ENCODE measurements at places on chromosomes 3 and 15. TPM values are rescaled to one million over a fixed set of nuclear protein-coding genes. Genes with fewer than 3 reads are reported as not detected.
A peak's percentile ranks its signal among the peaks of the same experiment; 100 is the strongest.

Gene MAP6D1
- total RNA-seq, result 1.8 TPM

Gene SPINT1
- total RNA-seq, result 682 TPM

Gene UPK1B
- total RNA-seq, result not detected

Gene TOP2B
- 73.7 TPM for total RNA-seq

Gene MST1R
- total RNA-seq, result 23.1 TPM

Gene HYKK
- total RNA-seq, result 29.3 TPM

Gene ZBED2
- not detected for total RNA-seq

Gene HRG
- not detected for total RNA-seq

DNA sequence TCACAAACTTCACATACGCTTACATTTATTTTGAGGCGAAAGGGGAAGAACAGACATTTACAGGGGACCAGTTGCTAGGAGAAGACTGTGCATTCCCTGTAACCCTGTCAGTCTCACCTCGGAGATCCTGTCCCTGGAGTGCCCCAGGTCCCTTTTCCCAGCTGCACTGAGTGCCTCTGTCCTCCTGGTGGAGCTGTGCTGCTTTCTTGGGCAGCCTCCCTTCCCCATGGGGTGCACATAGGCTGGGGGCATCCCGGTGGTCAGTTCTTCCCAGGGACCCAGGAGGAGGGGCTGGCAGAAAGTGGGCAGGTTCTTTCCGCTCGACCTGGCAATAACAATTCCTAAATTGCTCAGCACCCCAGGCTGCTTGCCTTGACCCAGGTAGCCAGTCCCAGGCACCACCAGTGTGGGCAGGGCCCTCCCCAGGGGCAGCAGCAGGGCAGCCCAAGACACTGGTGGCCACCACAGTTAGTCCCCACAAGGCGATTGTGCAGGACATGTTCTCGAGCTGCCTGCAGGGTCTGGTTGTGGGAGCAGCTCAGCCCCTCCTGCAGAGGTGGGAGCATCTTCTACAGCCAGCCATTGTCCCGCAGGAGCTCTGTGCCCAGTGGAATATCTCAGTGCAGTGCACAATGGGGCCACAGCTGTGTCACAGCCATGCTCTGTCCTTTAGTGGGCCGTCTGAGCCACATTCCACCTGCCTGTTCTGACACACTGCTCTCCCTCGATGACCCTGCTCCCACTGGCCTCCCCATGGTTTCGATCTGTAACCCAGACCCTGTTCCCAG, 36.3 kb downstream of the APBA2 start:
- DNase-seq, result no peak
- H3K4me3 ChIP-seq, result no peak overlapping the region
- no peaks in the 10 kb centered on the region for H3K4me1 ChIP-seq
- H3K36me3 ChIP-seq, result no peaks in the 10 kb centered on the region
- no peak overlapping the region for H3K27ac ChIP-seq

DNA sequence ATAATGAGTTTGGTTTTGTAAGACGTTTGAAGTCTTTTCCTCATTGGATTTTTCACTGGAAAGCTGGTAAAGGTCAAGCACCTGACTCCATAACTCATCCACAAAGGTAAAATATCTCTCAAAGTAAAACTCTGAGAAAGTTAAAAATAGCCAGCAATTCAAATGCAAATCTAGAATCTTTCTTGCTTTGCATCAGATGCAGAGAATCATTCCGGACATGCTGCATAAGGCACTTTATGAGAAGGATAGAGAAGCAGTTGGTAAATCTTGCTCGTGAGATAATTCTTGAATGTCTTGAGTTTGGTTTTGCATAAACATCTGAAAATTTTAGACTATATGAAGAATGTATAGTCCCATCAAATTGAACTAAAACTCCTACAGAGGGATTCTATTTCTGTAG, 9.1 kb downstream of the KCNMB2 start:
- DNase-seq, result no peak
- H3K4me3 ChIP-seq, result no peak overlapping the region
- no peaks in the 10 kb centered on the region for H3K4me1 ChIP-seq
- H3K27me3 ChIP-seq, result no peaks in the 10 kb centered on the region
- no peak overlapping the region for H3K27ac ChIP-seq

GRCh38 chr3:22729981-22730380, 473.1 kb upstream of the UBE2E2 start:
- no peaks in the 10 kb centered on the region for H3K27me3 ChIP-seq
- H3K36me3 ChIP-seq, result no peaks in the 10 kb centered on the region
- H3K27ac ChIP-seq, result no peak overlapping the region
- H3K4me3 ChIP-seq, result no peak overlapping the region
- H3K4me1 ChIP-seq, result no peaks in the 10 kb centered on the region

- no peaks in the 10 kb centered on the region for H3K36me3 ChIP-seq
- no peak overlapping the region for H3K4me3 ChIP-seq
- H3K27ac ChIP-seq, result no peak overlapping the region
Measured at GRCh38 chr3:171088964-171089754, 62.6 kb upstream of the SLC2A2 start.

GRCh38 chr3:71466483-71466882, 117.0 kb downstream of the FOXP1 start:
- no peaks in the 10 kb centered on the region for H3K4me1 ChIP-seq
- no peak overlapping the region for H3K4me3 ChIP-seq
- no peak for DNase-seq

- H3K27ac ChIP-seq, result no peak overlapping the region
- DNase-seq, result no peak
- H3K4me1 ChIP-seq, result no peaks in the 10 kb centered on the region
- no peaks in the 10 kb centered on the region for H3K27me3 ChIP-seq
- no peaks in the 10 kb centered on the region for H3K36me3 ChIP-seq
Measured at GRCh38 chr15:36428102-36428845, 151.2 kb upstream of the CDIN1 start.

DNA sequence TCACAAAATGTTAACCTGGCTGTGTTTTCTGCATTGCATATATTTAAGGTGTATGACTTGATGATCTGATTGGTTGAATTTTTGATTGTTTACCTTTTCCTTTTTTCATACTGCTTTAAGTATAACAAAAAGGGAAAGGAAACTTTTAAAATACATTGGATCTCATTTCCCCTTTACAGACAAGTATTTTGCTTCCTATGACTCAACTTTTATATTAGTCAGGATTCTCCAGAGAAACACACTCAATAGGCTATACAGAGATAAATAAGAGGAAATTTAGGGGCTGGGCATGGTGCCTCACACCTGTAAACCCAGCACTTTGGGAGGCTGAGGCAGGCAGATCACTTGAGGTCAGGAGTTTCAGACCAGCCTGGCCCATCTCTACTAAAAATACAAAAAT, 205.8 kb downstream of the TJP1 start:
- no peaks in the 10 kb centered on the region for H3K36me3 ChIP-seq
- no peak overlapping the region for H3K4me3 ChIP-seq
- DNase-seq, result no peak
- H3K4me1 ChIP-seq, result no peaks in the 10 kb centered on the region

GRCh38 chr3:47016934-47017435, 37.5 kb downstream of the NBEAL2 start:
- no peaks in the 10 kb centered on the region for H3K27me3 ChIP-seq
- no peaks in the 10 kb centered on the region for H3K36me3 ChIP-seq
- H3K4me1 ChIP-seq, result peaks cover 13% of the 10 kb centered on the region
- peak overlapping the region; percentile 53 for H3K27ac ChIP-seq
- no peak overlapping the region for H3K4me3 ChIP-seq

DNA sequence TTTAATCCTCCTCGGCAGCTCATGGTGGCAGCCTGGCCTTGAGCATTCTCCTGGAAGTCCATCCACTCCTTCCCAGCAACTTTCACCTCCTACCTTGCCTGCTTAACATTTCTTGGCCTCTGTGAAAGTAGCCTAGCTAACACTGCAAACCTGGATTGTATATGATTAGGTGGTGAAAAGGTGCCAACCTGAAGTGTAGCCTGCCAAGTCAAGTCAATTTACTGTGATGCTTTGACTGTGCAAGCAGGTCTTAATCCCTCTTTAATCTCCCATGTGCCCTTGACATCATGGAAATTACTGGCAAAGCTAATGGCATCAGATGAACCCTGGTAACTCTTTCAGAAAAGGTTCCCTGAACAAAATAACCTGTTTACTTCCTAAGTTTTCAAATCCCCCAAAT, 169.7 kb upstream of the NR2F2 start:
- no peak for DNase-seq
- no peak overlapping the region for H3K4me3 ChIP-seq
- no peaks in the 10 kb centered on the region for H3K27me3 ChIP-seq

DNA sequence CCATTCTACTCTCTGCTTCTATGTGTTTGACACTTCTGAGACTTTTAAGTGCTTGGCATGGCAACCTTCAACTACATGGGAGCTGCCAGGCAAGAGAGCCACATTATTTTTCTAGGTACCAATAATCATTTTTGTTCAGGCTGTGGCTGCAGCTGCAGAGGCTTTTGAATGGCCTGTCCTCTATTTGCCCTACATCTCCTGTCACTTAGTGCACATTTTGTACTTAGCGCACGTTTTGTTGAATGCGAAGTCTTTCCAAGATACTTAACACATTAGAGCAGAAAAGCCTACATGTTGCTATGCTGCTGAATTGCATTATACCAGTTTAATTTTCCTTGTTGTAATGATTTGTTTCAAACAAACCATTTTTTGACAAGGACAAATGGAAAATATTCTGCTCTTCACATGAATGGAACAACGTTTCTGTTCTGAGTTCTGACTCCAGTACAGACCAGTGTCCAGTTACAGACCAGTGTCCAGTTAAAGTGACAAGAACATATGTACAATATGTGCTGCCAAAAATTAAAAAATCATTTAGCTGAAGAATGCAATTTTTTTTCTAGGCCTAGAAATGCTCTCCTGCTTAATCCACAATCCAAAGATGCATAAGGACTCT, 113.9 kb downstream of the ABI3BP start:
- no peak overlapping the region for H3K4me3 ChIP-seq
- no peaks in the 10 kb centered on the region for H3K27me3 ChIP-seq
- H3K4me1 ChIP-seq, result no peaks in the 10 kb centered on the region

- no peaks in the 10 kb centered on the region for H3K36me3 ChIP-seq
- DNase-seq, result no peak
- H3K27ac ChIP-seq, result peak overlapping the region; percentile 32
- H3K4me3 ChIP-seq, result no peak overlapping the region
Measured at GRCh38 chr3:61684386-61684785, 123.0 kb downstream of the PTPRG start.

DNA sequence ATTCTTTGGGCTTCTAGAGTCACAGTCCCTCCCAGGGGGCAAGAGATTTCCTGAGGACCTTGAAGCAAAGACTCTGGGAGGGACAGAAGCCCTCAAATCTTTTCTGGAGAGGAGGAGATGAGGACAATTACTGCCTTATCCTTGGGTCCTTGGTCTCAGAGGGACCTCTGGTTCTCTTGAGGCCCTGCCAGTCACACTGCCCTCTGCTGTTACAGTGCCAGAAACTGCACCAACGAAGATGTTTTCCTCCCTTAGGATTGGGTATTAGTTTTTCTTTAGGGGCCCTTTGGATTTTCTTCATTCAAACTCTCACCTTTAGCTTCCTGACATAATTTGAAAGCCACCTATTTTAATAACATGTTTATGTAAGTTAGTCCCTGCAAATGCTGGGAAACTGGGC, 58.2 kb upstream of the SCN5A start:
- H3K36me3 ChIP-seq, result no peaks in the 10 kb centered on the region
- DNase-seq, result no peak
- H3K27me3 ChIP-seq, result no peaks in the 10 kb centered on the region

DNA sequence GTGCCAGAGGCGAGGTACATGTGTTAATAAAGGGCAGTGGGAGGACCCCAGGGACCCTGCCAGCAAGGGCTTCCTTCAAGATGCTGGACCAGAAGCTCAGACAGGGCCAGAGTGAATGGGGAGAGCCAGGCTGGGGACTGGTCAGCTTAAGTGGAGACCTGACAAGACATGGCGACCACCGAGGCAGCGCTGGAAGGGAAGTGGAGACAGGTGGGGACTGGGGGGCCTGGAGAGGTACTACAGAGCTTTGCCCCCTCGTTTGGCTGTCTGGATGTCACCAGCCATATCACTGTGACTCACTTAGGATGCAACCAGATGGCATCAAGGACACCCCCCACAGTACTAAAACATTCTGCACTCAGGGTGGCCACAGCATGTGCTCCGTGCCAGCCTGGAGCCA, 97.9 kb downstream of the ADCY5 start:
- no peaks in the 10 kb centered on the region for H3K36me3 ChIP-seq
- H3K27me3 ChIP-seq, result no peaks in the 10 kb centered on the region
- peak; percentile 34 for DNase-seq

DNA sequence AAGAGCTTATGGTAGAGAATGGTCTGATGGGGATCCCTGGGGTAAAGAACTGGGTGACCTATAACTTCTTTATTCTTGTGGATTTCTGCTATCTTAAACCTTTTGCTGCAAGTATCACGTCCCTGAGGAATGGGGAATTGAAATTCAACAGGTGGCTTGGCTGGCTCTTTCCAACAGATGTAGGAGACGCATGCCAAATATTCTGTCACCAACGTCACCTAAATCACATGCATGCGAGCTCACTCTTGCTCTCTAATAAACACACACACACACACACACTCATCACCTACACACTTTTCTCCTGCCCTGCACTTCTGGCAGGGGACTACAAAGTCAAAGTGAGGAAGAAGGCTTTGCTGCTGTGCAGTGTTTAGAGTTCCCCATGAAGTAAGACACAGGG, 145.8 kb upstream of the NECTIN3 start:
- H3K4me1 ChIP-seq, result no peaks in the 10 kb centered on the region
- DNase-seq, result no peak
- no peaks in the 10 kb centered on the region for H3K27me3 ChIP-seq
- no peak overlapping the region for H3K27ac ChIP-seq
- H3K36me3 ChIP-seq, result no peaks in the 10 kb centered on the region
- H3K4me3 ChIP-seq, result no peak overlapping the region

GRCh38 chr3:58074116-58074715, 66.0 kb downstream of the FLNB start:
- no peak overlapping the region for H3K27ac ChIP-seq
- DNase-seq, result no peak
- no peaks in the 10 kb centered on the region for H3K36me3 ChIP-seq
- H3K27me3 ChIP-seq, result no peaks in the 10 kb centered on the region

DNA sequence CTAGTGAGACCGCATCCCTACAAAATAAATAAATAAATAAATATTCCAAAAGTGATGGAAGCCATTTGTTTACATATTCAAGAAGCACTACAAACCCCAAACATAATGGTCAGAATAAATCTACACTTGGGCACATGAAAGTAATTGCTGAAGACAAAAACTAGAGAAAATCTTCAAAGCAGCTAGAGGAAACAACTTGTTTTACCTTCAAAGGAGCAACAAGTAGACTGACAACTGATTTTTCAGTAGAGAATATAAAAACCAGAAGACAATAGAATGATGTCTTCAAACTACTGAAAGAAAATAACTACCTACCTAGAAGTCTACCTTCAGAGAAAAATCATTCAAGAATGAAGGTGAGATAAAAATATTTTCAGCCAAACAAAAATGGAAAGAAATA, 89.4 kb downstream of the TPRA1 start:
- no peak for DNase-seq
- H3K27ac ChIP-seq, result no peak overlapping the region
- no peaks in the 10 kb centered on the region for H3K36me3 ChIP-seq
- H3K4me1 ChIP-seq, result no peaks in the 10 kb centered on the region
- H3K4me3 ChIP-seq, result no peak overlapping the region
- H3K27me3 ChIP-seq, result no peaks in the 10 kb centered on the region

DNA sequence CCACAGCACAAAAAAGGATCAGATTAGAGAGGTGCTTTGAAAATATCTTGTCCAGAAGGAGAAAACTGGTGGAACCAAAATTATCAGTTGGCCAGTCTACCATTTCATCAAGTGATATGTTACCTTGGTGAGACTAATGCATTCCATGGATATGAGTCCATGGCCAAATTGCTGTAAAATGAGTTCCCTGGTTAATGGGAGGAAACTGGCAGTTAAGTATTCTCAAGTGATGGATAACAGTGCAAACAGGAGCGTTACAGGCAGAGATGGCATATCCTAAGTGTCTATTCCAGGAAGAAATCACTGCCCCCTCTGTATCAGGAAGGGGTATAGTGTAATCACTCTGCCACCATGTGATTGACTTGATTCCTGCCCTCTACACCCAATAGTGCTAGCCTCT, 34.0 kb downstream of the MYRIP start:
- no peak overlapping the region for H3K4me3 ChIP-seq
- H3K27me3 ChIP-seq, result no peaks in the 10 kb centered on the region
- H3K36me3 ChIP-seq, result no peaks in the 10 kb centered on the region
- no peaks in the 10 kb centered on the region for H3K4me1 ChIP-seq
